ENCODE measurements at places on chromosomes 5 and 9.

DNA sequence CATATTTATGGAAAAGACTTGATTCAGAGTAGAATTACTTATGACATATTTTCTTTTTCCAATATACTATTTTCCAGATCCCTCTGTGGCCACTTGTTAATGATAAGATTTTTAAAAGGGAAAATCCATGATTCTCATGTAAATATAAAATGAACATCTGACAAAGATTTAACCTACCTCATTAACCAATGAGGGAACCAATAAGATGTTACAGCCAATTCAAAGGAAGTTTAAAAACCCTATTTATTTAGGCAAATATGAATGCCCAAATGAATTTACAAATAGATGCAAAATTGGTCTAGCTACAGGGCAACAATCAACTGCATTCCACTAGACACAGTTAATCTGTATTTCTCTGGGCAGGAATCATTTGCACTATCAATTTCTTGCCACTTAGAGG lies 226.8 kb downstream of the ADAMTSL1 start:
- DNase-seq = no peak

DNA sequence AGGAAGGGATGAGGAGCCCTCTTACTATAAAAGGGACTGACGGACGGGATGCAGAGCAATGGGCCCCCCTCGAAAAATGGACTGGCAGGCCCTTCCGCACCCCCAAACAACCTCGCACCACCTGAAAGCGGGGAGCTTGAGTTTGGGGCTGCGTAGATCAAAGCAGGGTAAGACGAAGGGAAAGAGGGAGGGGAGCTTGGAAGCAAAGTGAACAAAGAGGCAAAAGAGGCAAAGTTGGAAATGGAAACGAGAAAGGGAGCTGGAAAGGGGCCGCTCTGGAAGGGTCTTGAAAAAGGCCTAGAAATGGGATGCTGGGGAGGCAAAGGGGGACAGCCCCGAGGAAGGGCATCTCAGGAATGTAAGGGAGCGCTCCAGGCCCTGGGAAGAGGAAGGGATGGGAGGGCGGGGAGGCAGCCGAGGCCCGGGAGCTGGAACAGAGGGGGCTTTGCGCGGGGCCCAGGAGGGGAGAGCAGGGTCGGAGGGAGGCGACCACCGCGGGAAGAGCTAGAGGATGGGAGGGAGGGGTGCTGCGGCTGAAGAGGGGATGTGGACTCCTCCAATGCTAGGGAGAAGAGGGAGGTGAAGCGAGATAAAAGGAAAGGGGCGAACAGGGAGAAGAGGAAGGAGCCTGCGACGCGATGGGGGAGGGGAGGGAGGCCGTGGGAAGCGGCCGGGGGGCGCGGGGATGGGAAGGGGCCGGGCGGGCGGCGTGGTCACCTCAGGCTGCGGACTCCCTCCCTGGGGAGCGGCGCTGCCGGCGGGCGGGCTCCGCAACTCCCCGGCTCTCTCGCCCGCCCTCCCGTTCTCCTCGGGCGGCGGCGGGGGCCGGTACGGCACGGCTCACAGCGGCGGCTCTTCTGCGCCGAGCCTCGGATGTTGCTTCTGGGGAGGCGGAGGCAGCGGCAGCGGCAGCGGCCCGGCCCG lies 577 bp downstream of the RNF145 start:
- no peak for DNase-seq

DNA sequence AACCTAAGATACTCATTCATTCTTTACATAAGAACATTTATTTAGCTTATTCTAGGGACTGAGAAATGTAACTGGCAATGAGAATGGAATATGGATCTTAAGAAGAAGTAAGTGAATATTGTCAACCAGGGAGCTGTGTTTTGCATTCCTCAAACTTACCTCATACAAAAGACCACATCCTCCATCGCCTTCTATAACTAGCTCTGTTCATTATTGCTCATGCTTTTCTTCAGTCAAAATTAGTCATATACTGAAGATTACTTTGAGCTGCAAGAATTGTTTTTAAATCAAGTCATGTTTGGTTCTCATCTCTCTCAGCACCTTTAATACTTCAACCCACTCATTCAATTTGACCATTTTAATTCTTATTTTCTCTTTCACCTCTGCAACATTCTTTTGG lies 140.3 kb upstream of the RASA1 start:
- DNase-seq = no peak

- no peak for DNase-seq
Measured at GRCh38 chr5:63760965-63761364, 201.3 kb downstream of the HTR1A start.
